CD8-positive, alpha-beta memory T cell (primary cell): ENCODE measurements at places on chromosomes 12 and 14.

- no peak overlapping the region for H3K27ac ChIP-seq
- no peak for DNase-seq
- no peaks in the 10 kb centered on the region for H3K36me3 ChIP-seq
- no peaks in the 10 kb centered on the region for H3K27me3 ChIP-seq
- H3K4me3 ChIP-seq: no peak overlapping the region
- peaks cover 34% of the 10 kb centered on the region for H3K4me1 ChIP-seq
These were observed 91.3 kb downstream of the NINJ2 start for GRCh38 chr12:571795-572531.

GRCh38 chr12:116495260-116495659 lies 63.9 kb upstream of the MAP1LC3B2 start:
- H3K4me3 ChIP-seq: no peak overlapping the region
- no peaks in the 10 kb centered on the region for H3K27me3 ChIP-seq
- H3K36me3 ChIP-seq: no peaks in the 10 kb centered on the region
- H3K27ac ChIP-seq: no peak overlapping the region

GRCh38 chr12:9922429-9922828 lies 9.7 kb downstream of the CLEC2A start:
- no peak for DNase-seq
- H3K4me3 ChIP-seq: no peak overlapping the region
- no peaks in the 10 kb centered on the region for H3K27me3 ChIP-seq
- H3K27ac ChIP-seq: no peak overlapping the region
- no peaks in the 10 kb centered on the region for H3K36me3 ChIP-seq

- no peak overlapping the region for H3K4me3 ChIP-seq
- no peaks in the 10 kb centered on the region for H3K27me3 ChIP-seq
- DNase-seq: peak; percentile 42
- peaks cover 25% of the 10 kb centered on the region for H3K4me1 ChIP-seq
- no peaks in the 10 kb centered on the region for H3K36me3 ChIP-seq
These were observed 81.6 kb downstream of the ITPK1 start for GRCh38 chr14:93033983-93034670.

DNA sequence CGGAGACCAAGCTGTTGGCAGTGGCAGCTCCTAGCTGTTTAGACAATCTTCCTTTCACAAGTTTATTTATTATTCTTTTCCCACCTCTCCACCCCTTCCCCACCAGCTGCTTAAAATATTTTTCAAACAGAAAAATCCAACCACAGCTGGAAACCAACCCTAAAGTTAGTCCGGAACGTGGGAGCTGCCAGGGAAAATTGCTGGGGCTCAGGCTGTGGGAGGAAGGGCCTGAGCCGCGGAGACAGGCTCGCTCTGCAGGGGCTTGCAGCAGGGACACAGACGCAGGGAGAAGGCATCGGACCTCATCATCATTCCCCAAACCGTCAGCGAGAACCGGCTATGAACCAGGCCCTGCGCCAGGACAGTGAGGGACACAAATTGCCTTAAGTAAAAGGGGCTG lies 16.1 kb upstream of the TMEM106C start:
- no peaks in the 10 kb centered on the region for H3K36me3 ChIP-seq
- no peak overlapping the region for H3K4me3 ChIP-seq
- no peaks in the 10 kb centered on the region for H3K4me1 ChIP-seq
- H3K27me3 ChIP-seq: no peaks in the 10 kb centered on the region
- no peak overlapping the region for H3K27ac ChIP-seq

DNA sequence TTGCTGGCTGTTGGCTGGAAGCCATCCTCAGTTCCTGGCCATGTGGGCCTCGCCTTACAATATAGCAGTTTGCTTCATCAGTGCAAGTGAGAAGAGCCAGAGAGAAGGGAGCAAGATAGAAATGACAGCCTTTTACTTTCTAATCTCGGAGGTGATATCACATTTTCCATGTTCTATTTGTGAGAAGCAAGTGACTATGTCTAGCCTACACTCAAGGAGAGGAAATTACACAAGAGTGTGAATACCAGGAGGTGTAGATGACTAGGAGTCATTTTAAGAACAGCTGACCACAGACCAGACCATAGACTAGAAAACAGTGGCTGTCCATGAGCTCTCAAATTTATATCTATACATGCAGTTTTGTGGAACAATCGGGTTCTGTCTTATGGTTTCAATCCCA lies 163.0 kb upstream of the NRXN3 start:
- no peaks in the 10 kb centered on the region for H3K4me1 ChIP-seq
- H3K36me3 ChIP-seq: no peaks in the 10 kb centered on the region
- H3K4me3 ChIP-seq: no peak overlapping the region
- H3K27me3 ChIP-seq: no peaks in the 10 kb centered on the region
- DNase-seq: no peak

DNA sequence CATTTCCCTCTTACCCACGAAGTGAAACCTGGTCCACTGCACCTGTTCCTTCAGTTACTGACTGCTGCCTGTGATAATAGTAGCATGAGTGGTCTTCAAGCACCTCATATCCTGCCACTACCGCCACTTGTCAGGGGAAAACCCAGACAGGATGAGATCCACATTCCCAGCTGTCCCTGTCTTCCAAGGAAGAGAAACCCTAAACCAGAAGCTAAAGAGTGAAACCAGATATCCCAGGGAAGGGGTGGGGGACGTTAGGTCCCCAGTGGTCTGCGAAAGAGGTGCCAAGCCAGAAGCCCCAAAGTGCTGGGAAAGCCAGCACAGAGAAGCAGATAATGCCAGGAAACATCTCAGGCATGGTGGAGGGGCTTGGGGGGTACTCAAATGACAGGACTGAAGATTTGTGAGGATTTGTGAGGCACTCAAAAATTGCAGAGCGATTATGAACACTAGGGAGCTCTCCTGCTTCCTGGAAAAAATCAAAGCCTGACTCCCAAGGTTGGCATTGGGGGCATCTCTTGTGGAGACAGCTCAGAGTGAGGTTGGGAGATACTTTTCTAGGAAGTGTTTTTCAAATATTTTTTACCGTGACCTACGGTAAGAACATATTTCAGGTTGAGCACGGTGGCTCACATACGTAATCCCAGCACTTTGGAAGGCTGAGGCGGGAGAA lies 77.9 kb downstream of the TMEM30B start:
- no peak overlapping the region for H3K27ac ChIP-seq
- peaks cover 6% of the 10 kb centered on the region for H3K27me3 ChIP-seq
- H3K36me3 ChIP-seq: no peaks in the 10 kb centered on the region
- DNase-seq: no peak
- no peaks in the 10 kb centered on the region for H3K4me1 ChIP-seq

- peak; percentile 97 for DNase-seq
- H3K27ac ChIP-seq: peak within 1 kb of the TSS; percentile 92
- H3K27me3 ChIP-seq: no peaks in the 10 kb centered on the region
These were observed at the start of gene IFT81 for GRCh38 chr12:110124269-110124995. Gene IFT81 (plus strand): TSS chr12:110124357. CDS start chr12:110127381, 3,024 bp downstream.

GRCh38 chr12:117522559-117522958 lies 161.1 kb upstream of the NOS1 start:
- DNase-seq: no peak
- H3K4me1 ChIP-seq: no peaks in the 10 kb centered on the region
- H3K4me3 ChIP-seq: no peak overlapping the region
- no peaks in the 10 kb centered on the region for H3K36me3 ChIP-seq

GRCh38 chr12:32462908-32463307 lies 63.5 kb downstream of the FGD4 start:
- H3K4me3 ChIP-seq: no peak overlapping the region
- no peaks in the 10 kb centered on the region for H3K4me1 ChIP-seq
- no peaks in the 10 kb centered on the region for H3K27me3 ChIP-seq
- H3K27ac ChIP-seq: no peak overlapping the region
- H3K36me3 ChIP-seq: no peaks in the 10 kb centered on the region
- no peak for DNase-seq

DNA sequence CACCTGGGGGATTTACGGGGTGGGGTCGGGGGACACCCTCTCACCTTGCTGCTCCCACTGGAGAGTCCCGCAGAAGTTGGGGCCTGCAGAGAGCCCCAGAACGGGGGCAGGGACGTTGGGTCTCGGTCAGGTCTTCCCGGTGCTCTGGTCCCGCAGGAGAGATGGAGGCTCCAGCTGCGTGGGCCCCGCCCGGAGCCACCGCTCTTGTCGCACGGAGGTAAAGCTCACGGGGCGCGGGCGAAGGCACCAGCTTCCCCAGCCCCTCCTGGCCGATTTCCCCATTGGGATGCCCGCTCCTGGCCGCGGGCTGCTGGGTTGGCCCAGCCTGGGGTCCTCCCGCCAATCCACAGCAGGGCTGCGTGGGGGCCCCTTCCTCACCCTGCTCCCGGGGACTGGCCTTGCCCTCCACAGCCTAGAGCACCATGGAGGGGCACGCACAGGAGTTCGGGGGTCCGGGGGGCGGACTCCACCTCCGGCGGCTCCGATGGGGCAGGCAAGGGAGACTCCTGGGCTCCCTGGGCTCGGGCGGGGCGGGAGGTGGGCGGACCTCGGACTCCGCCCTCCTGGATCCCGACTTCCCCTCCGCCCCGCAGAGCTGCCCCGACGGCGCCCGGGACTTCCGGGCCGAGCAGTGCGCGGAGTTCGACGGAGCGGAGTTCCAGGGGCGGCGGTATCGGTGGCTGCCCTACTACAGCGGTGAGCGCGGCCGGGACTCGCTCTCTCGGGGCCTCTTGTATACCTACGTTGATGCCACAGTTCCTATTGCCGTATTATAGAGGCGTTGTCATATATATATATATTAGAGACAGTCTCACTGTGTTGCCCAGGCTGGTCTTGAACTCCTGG lies 8.4 kb downstream of the PAPLN start:
- H3K27ac ChIP-seq: no peak overlapping the region
- no peaks in the 10 kb centered on the region for H3K36me3 ChIP-seq
- peak; percentile 39 for DNase-seq
- no peaks in the 10 kb centered on the region for H3K4me1 ChIP-seq

GRCh38 chr12:97487470-97487869 lies 24.9 kb downstream of the RMST start:
- no peak overlapping the region for H3K27ac ChIP-seq
- H3K4me1 ChIP-seq: no peaks in the 10 kb centered on the region
- no peaks in the 10 kb centered on the region for H3K27me3 ChIP-seq
- no peaks in the 10 kb centered on the region for H3K36me3 ChIP-seq

- no peak overlapping the region for H3K4me3 ChIP-seq
- no peaks in the 10 kb centered on the region for H3K27me3 ChIP-seq
- no peak for DNase-seq
- no peaks in the 10 kb centered on the region for H3K36me3 ChIP-seq
These were observed 19.0 kb downstream of the GALNT9 start for GRCh38 chr12:132310181-132311040.

- H3K27ac ChIP-seq: no peak overlapping the region
- no peak overlapping the region for H3K4me3 ChIP-seq
- no peaks in the 10 kb centered on the region for H3K4me1 ChIP-seq
- no peaks in the 10 kb centered on the region for H3K27me3 ChIP-seq
These were observed 64.1 kb downstream of the SOX5 start for GRCh38 chr12:23885394-23885793.

DNA sequence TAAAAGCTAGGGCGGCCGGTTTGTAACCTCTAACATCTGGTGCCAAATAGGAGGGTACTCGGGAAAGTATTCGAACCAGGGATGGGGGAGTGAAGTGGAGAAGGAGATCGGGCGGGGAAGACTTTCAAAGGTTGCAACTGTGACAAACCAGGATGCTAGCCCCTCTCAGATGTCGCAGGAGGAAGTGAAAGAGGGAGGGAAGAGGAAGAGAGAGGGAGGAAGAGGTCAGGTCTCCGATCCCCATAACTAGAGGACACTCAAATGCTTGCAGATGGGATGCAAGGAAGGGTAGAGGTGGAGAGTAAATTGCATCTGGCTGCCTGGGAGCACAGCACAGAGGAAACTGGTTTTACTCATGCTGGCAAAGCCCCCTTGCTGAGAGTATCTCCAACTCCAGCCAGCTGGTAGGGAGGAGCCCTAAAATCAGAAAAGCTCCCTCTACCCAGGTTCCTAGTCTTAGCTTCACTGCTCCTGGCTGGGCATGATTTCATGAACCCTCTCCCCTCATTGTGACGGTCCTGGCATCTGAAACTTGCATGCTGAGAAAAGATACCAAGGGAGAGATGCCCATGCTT lies 696.7 kb upstream of the TBX3 start:
- H3K36me3 ChIP-seq: no peaks in the 10 kb centered on the region
- H3K27ac ChIP-seq: no peak overlapping the region
- H3K4me3 ChIP-seq: no peak overlapping the region
- H3K4me1 ChIP-seq: no peaks in the 10 kb centered on the region
- no peaks in the 10 kb centered on the region for H3K27me3 ChIP-seq

DNA sequence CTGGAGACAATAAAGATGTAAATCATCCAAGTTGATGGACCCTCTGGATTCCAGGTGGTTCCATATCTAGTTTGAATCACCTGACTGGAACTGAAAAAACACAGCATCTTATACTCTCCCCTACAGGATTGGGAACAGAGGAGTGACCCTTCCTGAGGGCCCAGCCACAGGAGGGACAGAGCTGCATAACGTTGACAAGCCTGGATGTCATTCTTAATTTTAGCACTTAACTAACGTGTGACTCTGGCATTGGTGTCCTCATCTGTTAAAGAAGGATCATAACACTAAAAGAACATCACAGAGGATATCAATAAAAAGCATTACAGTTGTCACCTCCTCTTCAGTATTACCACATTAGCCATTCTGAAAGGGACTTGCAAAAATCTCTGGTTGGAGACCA lies 47.7 kb downstream of the STON2 start:
- H3K4me3 ChIP-seq: no peak overlapping the region
- H3K27me3 ChIP-seq: no peaks in the 10 kb centered on the region
- H3K4me1 ChIP-seq: no peaks in the 10 kb centered on the region
- no peak overlapping the region for H3K27ac ChIP-seq

DNA sequence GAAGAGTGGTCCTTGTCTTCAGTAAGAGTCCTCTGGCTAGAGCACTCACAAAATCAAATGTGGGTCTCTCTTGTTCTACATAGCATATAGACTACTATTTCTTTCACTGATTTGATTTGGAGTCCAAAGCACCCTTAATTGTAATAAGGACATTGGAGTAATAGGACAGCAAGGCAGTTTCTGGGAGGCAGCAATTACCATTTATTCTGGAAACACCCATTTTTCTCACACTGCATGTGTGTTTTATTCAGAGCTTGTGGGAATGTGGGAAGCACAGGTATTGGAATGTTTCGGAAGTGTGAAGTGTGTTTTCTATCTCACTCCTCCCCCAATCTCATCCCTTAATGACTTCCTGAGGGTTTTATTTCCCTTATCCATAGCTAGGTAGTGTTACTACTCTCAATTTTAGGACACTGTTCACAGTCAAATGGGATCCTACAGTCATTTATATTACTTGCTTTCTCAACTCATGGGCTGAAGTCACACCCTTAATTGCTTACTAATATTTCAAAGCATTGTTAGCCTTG lies 20.2 kb downstream of the PCBP2 start:
- peaks cover 5% of the 10 kb centered on the region for H3K4me1 ChIP-seq
- no peaks in the 10 kb centered on the region for H3K27me3 ChIP-seq
- H3K27ac ChIP-seq: no peak overlapping the region
- DNase-seq: no peak
- H3K36me3 ChIP-seq: peaks cover 90% of the 10 kb centered on the region

GRCh38 chr12:112185093-112185923 lies 59.9 kb downstream of the TRAFD1 start:
- H3K36me3 ChIP-seq: peaks cover 6% of the 10 kb centered on the region
- DNase-seq: no peak
- no peaks in the 10 kb centered on the region for H3K27me3 ChIP-seq
- H3K27ac ChIP-seq: no peak overlapping the region
- H3K4me1 ChIP-seq: no peaks in the 10 kb centered on the region

- no peak overlapping the region for H3K27ac ChIP-seq
- no peaks in the 10 kb centered on the region for H3K4me1 ChIP-seq
- no peaks in the 10 kb centered on the region for H3K27me3 ChIP-seq
- DNase-seq: no peak
These were observed 314.3 kb downstream of the C12orf75 start for GRCh38 chr12:105644770-105645169.

GRCh38 chr12:72311946-72312345 lies 39.8 kb downstream of the TRHDE start:
- H3K27ac ChIP-seq: no peak overlapping the region
- H3K4me3 ChIP-seq: no peak overlapping the region
- no peaks in the 10 kb centered on the region for H3K36me3 ChIP-seq
- H3K4me1 ChIP-seq: no peaks in the 10 kb centered on the region
- DNase-seq: no peak
